Memory B cell (primary cell): ENCODE measurements at places on chromosomes 16 and 17.

GRCh38 chr17:35185849-35186248 lies 8.3 kb downstream of the SLC35G3 start:
- DNase-seq = no peak

- DNase-seq = no peak
Observed at GRCh38 chr17:51947160-51947735, 211.3 kb downstream of the CA10 start.

GRCh38 chr16:9128346-9129342 lies 37.2 kb downstream of the HAPSTR1 start:
- DNase-seq = no peak

GRCh38 chr17:73248532-73248931 lies 13.1 kb downstream of the CPSF4L start:
- DNase-seq = no peak

DNA sequence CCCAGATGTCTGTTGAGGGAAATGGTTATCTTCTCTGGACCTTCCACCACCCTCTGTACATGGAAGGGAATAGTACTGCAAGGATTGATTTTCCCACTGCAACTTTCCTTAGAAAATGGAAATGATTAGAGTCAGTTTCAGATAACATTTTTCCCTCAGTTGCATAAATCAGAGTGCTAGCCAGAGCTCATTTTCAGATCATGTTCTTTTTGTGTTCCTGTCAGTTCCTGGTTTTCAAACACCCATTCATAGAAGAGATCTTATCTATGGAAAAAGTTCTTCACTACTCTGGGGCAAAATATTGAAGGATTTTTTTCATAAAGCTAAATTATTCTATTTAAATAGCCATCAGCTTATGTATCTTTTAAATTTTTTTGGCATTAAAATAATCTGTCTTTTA lies 11.7 kb upstream of the COX10 start:
- no peak for DNase-seq

DNA sequence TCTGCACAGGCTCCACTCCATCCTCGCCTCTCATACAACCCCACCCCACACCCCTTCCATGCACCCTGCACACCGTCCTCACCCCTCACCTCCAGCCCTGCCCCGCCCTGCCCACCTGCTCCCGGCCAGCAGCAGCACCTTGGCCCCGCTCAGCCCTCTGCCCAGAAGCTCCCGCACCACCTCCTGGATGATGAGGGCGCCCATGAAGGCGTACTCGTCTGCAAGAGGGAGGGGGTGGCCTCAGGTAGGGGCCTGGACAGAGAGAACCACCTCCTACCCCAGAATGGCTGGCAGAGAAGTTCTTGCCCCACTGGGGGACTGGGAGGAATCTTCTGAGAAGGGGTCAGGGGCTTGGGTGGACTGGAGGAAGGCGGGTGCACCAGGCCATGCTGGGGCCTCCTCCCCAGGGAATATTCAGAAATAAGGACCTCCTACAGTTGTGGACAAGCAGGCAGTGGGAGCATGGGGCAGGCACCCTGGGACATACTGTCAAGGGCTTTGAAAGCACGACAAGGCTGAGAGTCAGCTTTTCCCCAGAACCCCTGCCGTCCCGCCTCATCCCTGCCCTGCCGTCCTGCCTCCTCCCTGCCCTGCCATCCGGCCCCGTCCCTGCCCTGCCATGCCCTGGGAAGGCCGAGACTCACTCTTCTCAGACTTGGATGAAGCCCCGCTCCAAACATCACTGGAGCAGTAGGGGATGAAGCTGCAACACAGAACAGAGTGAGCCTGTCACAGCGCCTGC lies 3.1 kb downstream of the NOTUM start:
- no peak for DNase-seq

- DNase-seq = peak; percentile 88
Observed at GRCh38 chr17:8186446-8186786, 3.6 kb downstream of the BORCS6 start.

DNA sequence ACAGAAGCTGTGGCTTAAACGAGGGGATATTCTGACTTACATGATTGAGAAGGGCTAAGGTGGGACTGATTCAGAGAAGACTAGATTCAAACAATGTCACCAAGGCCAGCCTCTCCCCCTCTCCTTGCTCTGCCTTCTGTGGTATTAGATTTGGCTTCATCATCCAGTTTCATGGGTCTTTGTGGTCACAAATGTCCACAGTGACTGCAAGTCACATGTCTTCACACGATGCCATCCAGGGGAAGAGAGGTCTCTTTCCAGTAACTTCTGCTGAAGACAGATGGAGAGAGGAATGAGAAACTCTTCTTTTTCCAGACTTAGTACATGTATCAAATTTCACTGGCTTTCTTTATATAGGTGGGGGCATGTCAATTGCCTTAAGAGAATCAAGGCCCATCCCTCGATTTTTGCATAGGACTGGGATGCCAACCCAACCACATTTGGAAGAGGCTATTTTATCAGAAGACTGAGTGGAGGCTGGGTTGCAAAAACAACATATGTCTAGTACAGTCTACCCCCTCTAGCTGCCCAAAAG lies 57.3 kb upstream of the HNF1B start:
- DNase-seq = no peak

DNA sequence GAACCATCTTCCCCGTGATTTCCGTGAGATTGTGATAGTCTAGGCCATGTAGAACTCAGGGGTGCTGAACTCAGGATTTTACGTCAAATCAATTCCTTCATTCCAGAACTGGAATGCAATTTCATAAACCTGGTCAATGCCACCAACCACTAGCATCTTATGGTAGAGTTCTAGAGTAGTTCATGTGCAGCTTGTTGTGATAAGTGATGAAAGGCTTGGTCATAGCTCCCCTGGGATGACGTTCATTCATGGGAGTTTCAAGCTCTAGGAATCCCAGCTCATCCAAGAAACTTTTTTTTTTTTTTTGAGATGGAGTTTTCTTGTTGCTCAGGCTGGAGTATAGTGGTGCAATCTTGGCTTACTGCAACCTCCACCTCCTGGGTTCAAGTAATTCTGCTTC lies 3.7 kb upstream of the DPEP2 start:
- DNase-seq = no peak

DNA sequence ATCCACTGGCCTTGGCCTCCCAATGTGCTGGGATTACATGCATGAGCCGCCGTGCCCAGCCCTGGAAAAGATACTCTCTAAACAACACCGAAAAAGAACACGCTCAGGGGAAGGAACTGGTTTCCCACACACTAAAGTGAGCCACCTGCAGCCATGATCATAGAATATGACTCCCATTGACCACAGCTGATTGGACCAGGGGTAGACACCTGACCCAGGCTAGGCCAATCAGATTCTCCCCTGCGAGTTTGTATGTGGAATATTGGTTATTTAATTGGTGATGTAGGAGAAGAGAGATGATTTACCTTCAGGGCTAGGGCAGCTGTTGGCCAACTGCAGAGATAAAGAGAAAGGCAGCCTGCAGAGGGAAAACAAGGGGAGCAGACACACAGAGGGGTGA lies 9.0 kb upstream of the GGA2 start:
- no peak for DNase-seq

GRCh38 chr17:8186787-8187516 lies 3.0 kb downstream of the BORCS6 start:
- peak; percentile 82 for DNase-seq

DNA sequence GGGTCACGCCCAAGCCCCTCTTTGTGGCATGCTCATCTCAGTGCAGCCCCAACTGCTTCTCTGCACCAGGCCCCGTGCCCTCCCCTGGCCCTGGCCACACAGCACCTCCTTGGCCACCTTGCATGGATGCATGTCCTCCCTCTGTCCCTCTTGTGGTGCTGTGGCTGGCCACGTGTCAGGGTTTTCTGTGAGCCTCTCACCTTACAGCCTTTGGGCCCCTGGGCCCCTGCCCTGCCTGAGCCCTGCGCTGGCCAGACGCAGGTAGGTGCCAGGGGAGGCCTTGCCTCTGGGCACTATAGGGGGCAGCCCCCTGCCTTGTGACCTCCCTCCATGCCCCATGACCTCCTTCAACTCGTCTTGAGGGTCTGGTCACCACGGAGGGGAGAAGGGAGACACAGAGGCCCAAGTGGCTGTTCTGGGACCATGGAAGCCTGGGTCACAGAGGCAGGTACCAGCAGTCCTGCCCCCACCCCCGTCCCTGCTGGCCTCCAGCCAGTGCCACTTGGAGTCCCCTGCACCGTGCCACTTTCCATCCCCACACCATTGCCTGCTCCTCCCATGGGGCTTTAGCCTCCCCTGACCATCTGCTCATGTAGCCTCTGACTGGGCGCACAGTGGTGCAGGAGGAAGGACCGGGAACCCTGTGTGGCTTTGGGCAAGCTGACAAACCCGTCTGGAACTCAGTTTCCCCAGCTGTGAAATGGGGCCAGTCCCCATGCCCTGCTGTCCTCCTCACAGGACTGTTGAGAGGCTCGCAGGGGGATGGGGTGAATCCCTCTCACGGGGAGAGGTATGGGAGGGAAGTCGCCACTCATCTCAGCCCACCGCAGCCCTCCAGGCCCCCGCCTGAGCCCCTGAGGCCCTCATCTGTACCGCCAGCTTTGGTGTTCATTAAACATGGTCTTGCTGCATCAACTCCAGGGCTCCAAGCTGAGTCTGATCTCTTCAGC lies 11.5 kb upstream of the ATP6V0C start:
- DNase-seq = no peak

DNA sequence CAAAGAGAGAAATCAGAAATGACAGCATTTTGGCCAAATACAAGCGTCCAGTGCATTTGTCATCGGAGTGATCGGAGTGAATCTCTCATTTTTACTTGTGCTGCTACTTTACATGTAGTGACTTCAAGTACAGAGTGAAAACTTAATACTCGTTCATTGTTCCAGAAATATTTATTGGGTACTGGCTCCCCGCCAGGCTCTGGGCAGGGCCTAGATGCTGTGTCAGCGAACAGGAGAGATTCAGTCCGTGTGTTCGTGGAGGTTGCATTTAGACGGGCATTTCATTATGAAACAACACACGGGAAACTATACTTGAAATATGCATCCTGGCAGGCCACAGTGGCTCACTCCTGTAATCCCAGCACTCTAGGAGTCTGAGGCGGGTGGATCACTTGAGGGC lies 727.2 kb upstream of the RBFOX1 start:
- DNase-seq = no peak
